Inflammatory macrophage treated with lipopolysaccharide for 4 hours (primary cell): ENCODE measurements at places on chromosomes 11 and 22.

- DNase-seq: peak; percentile 18
Observed at GRCh38 chr22:46336119-46337078, 885 bp downstream of the TRMU start.

DNA sequence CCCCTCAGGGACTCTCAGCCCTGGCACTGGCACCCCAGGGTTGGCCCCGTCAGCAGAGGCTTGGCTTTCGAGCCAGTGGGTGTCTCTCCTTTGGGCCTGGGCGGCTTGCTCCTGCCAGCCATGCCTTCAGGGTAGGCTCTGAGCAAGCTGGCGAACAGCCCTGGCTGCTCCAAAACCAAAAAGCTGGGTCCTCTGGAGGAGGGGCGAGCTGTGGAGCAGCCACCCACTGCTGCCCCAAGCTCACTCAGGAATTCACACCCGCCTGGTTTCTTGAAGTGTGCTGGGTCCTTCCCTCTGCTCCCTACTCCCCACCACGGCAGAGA is 6.2 kb downstream of the YDJC start:
- DNase-seq: no peak

- DNase-seq: peak; percentile 99
Observed at GRCh38 chr11:35035894-35036408, 103.0 kb upstream of the CD44 start.

GRCh38 chr11:118205606-118206378 is 19.0 kb downstream of the JAML start:
- no peak for DNase-seq

- DNase-seq: peak; percentile 26
Observed at GRCh38 chr11:95108671-95109551, 19.3 kb downstream of the ENDOD1 start.

DNA sequence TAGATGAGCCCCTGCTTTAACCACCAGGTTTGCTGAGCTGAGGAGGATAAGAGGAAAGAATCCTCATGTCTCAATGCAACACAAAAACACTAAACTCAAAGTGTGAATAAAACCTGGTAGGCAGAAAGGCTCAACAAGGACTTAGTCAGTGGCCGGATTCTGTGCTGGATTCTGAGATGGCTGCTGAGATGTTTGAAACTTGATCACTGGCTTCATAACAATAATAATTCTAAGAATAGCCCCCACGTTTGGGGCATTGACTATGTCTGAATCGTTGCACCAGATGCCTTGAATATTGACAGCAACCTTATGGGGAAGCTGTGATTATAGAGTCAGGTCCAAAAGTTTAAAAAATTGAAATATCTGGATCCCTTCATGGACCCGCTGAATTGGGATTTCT is 4.6 kb downstream of the DKK3 start:
- DNase-seq: no peak

GRCh38 chr11:124762624-124763155 is 600 bp upstream of the ESAM start:
- no peak for DNase-seq

- DNase-seq: no peak
Observed at GRCh38 chr11:10385696-10386095, 69.4 kb upstream of the AMPD3 start.

GRCh38 chr11:33575311-33575710 is 125.3 kb downstream of the C11orf91 start:
- no peak for DNase-seq

- no peak for DNase-seq
Observed at GRCh38 chr22:44336962-44337677, 24.4 kb upstream of the SHISAL1 start.

GRCh38 chr22:43988116-43988820 is 33.0 kb downstream of the SAMM50 start:
- no peak for DNase-seq

GRCh38 chr11:44855493-44855849 is 95.2 kb downstream of the TP53I11 start:
- no peak for DNase-seq

DNA sequence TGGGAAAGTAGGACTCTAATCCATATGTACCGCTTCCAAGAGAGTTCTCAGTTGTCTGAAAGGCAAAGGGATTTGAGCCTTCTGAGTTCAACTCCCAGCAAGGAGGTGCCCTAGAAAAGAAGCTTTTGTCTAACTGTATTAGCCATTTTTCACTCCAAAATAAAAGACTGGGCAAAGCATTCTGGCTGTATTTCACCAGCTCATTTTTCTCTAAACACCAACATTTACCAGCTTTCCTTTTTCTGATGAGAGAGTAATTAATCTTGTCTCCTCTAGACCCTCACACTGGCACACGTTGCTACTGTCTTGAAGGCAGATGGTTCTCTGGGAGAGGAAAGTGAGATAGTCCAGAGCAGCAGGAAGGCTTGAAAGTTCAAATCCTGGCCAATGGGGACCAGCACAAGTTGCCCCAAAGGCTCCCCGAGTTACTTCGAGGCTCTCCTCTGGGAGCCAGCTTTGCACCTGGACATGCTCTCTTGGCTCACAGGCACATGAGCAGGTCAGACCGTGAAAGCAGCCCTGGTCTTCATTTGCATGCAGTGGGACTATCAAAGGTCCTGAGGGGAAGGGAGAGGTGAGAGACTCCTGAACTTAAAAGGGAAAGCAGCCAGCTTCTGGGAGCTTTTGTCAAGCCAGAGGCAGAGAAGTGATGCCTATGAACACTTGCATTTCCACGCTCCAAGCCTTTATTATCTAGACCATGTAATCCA is 100.0 kb downstream of the NTM start:
- DNase-seq: no peak

DNA sequence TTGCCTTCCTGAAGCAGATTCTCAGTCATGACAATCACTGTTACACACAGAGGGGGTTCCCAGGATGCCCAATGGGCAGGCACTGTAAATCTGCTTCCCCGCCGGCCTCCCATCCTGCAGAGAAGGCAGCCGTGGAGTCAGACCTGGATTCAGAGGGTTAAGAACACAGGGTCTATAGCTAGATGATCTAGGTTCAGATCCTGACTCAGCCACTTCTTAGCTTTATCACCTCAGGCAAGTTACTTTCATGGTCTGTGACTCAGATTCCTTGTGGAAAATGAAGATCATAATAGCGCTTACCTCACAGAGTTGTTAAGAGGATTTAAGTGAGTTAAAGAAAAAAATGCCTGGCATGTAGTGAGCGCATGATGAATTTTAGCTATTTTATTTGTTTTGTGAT is 95.9 kb downstream of the TIMP3 start:
- DNase-seq: no peak

- DNase-seq: no peak
Observed at GRCh38 chr22:42271906-42272305, 1.5 kb upstream of the TCF20 start.

DNA sequence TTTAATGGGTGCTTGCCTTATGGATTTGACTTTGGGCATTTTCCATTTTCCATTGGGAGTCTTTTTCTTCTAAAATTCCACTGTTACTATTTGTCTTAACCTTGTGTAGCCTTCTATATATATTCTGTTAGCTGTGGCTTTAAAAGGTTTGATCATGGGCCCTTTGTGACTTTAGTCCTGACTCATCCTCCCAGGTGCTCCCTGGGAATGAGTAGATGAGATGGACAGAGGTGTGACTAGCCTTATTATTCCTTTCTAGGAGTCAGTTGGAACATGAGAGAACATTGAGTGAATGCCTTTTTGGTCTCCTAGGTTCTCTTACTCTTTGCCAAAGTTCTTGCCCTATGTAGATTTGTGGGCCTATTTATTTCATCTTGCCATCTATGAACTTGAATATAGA is 39.0 kb downstream of the DDX10 start:
- no peak for DNase-seq

DNA sequence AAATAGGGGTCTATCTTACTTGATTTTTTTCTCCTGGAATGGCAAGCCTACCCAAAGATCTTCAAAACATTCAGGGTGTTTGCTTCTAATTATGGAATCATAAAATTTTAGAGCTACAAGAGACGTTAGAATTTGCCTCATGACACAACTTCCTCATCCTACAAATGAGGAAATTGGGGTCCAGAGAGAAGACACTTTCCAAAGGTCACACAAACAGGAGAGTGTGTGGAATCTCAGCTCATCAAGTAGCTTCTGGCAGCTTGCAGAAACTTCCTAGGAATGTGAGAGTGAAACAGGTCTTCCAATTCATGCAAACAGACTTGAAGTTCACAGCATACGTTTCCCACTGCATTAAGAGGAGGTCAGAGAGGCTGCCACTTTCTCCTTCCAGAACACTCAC is 976.0 kb downstream of the OPCML start:
- no peak for DNase-seq

- no peak for DNase-seq
Observed at GRCh38 chr11:126475014-126475991, 119.8 kb downstream of the ST3GAL4 start.

DNA sequence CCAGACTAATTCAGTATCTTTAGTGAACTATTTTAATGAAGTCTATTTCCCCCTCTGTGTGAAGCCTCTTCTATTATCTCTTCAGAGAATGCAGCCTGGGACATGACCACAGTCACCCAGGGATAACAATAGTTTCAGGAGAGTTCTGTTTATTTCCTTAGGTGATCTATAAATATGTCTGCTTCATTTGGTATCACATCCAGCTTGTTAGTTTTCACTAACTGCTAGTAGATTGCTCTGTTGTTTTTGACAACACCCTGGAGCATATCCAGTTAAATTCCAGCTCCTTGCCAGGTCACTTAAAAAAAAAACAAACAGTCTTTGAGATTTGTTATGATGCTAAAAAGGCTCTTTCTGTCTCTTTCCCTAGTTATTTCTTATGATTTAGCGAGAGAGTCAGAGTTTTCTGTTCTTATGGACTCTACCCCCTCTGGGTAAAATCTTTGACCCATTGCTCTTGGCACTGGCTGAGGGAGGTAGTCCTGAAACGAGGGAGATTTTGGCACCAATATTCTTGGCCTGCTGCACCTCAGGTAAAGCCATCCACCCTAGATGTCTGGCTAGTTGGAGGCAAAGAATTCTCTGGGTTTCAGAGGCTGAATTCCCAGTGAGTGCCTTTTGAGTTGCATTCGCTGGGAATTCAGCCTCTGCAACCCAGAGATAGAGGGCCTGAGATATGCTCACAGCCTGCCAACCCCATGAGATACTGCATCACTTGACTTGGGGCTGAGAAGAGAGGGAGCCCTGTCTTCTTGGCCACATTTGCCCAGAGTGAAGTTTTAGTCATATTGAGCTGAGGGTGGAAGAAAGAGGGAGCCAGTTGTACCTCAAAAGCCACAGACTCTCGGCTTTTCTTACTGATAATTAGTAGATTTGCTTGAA is 159.1 kb downstream of the PGR start:
- no peak for DNase-seq

GRCh38 chr11:57641011-57641807 is 8.5 kb downstream of the YPEL4 start:
- peak; percentile 72 for DNase-seq

GRCh38 chr11:65698205-65698604 is 13.8 kb upstream of the KAT5 start:
- DNase-seq: no peak

DNA sequence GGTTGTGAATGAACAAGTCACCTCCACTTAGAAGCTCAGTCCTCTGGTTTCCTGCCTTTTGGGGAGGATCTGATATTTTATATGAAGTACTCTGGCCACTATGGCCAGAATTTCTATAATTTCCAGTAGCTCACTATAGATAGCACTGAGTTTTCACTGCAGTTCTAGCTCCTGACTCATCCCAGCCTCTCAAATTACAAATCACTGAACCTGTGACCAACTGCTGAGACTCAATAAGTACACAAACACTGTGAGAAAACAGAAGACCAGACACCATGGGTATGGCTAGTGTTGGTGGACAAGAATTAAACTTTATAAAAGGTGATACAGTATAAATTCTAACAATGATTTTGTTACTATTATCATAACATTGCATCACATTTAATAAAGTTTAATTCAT is 47.1 kb upstream of the UCP3 start:
- no peak for DNase-seq

- no peak for DNase-seq
Observed at GRCh38 chr22:44587737-44588310, 89.8 kb upstream of the RTL6 start.

DNA sequence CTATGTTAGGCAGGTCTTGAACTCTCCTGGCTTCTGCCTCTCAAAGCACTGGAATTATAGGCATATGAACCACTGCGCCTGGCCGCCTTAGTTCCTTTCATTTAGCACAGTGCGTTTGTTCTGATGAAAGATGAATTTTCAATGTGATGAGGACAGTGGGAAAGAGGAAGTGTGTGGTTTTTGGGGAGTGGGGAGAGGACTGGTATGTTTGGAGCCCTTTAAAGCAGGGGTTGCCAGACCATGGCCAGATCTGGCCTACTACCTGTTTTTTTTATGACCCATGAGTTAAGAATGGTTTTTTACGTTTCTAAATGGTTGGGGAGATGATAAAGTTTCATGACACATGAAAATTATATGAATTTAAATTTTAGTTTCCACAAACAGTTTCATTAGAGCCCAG is 12.5 kb downstream of the ATXN10 start:
- DNase-seq: peak; percentile 14

DNA sequence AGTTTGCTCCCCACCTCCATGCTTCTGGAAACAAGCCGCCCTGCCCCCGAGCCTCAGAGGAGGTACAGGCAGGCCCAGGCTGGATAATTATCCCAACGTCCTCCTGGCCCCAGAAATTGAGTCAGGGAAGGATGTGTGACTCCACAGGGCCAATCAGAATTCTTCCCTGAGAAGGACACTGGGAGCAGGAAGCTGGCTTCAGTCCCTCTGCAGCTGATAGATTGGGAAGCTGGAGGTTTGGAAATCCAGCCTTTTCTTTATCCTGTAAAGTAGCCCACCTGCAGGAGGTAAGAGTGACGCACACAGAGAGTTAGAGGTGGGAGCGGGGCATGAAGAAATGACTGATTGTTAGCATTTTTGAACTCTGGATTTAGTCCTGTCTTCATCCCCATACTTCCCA is 97.5 kb upstream of the CD82 start:
- no peak for DNase-seq

DNA sequence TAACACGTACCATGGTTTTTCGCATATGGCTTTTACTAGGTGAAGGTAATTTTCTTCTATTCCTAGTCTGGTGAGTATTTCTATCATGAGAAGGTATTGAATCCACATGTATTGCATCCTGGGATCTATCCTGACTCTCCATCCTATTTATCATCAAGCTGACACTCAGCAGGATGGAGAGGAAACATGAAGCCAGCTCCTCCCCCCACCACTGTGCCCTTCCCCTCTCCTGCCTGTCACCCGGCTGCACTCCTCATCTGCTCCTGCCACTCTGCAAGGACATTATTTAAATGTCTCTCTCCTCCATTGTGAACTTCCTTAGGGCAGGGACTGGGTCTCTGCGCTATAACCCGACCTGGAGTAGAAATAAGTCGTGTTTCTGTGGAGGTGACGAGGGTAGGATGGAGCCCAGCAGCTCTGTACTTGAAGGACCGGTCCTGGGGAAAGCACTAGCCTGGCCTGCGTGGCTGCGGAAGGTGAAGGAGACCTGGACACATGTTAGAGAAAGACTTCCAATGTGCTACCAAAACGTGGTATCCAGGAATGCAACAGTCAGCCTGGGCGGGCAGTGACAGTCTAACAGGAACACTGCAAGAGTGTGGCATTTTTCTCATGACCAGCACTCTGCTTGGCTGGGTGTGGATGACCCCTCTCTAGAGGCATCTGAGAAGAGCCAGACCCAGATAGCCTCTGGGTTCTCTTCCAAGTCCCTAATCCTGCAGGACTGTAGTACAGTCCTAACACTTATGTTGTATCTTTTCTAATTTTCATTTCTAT is 111.2 kb downstream of the MICAL3 start:
- DNase-seq: no peak
